HuH-7.5 (cell line): ENCODE measurements at places on chromosomes 5 and 9.

DNA sequence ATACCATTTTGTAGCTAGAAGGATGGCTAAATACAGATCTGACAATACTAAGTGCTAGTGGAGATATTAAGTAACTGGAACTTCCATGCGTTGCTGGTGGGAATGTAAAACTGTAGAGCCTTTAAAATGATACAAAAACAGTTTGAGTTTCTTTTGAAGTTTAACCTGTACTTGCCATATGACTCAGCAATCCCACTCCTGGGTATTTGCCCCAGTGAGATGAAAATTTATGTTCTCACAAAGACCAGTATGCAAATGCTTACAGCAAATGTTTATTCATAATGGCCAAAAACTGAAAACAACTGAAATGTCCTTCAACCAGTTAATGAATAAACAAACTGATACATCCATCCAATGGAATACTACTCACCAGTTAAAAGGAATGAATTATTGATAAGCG is 137.3 kb downstream of the SLC12A2 start:
- DNase-seq = no peak

DNA sequence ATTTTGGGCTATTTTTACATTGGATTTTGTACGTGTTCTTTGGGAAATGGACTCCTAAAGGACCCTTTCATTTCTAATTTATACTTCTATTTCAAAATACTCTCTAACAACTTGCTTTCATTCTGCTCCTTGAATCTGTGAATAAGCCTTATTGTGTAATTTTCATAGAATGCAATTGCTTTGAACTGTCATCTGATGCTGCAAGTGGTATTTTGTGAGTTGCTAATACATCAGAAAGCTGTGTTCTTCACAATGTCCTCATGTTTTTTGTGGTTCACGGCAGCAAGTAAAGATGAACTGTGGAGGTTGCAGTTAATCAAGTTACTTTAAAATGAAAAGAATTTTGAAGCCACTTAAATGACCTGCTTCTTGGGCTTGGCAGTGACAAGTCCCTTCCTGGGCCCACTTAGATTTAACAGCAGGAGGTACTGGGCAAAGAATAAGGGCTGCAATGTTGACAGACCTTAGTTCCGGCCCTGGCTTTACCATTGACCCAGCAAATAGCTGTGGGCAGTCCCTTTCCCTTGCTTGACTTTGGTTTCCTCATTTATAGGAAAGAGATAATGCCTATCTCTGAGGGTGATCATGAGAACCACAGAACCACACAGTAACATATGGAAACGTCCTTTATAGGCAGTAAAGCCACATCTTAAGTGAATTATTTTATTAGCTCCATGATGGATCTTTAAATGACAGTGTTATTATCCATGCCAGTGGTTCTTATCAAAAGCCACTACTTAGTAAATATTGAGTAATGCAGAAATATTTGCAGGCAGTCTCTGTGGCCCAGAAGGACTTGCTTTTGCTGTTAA is 54.8 kb downstream of the IQGAP2 start:
- no peak for DNase-seq

DNA sequence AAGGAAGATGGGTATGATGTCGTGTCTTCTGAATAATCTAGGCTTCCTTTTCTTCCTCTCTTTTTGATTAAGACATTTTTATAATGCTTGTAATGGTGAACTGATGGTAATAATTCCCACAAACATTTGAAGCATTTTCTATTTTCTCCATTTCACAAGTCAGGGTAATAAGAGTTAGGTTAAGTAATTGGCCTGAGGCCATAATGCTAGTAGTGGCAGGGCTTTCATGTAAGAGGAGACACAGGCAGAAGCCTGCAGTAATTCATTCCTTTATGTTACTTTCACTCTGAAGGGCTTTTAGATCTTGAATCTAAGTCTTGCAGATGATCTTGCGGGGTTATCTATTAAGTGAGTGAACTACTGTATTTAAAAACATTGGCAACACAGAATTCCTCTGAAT is 374.9 kb downstream of the MAT2B start:
- DNase-seq = no peak

- DNase-seq = no peak
Observed at GRCh38 chr9:72333709-72334108, 31.3 kb downstream of the ZFAND5 start.

DNA sequence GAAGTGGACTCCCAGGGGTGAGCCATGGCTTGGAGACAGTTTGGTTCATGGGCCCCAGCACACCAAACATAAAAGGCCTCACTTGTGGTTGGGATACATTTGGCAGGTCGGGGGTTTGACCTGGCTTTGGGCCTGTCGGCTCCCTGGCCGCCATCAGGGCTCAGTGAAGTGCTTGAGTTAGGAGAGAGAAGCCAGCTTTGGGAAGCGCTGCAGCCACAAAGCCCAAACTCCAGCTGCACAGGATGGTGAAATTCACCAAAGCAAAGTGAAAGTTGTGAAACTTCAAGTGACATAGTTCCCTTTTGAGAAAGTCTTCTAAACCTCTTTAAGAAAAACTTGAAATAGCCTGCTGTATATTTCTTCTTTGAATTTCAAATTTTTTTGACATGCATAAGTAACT is 27.5 kb downstream of the SLC46A2 start:
- DNase-seq = no peak

DNA sequence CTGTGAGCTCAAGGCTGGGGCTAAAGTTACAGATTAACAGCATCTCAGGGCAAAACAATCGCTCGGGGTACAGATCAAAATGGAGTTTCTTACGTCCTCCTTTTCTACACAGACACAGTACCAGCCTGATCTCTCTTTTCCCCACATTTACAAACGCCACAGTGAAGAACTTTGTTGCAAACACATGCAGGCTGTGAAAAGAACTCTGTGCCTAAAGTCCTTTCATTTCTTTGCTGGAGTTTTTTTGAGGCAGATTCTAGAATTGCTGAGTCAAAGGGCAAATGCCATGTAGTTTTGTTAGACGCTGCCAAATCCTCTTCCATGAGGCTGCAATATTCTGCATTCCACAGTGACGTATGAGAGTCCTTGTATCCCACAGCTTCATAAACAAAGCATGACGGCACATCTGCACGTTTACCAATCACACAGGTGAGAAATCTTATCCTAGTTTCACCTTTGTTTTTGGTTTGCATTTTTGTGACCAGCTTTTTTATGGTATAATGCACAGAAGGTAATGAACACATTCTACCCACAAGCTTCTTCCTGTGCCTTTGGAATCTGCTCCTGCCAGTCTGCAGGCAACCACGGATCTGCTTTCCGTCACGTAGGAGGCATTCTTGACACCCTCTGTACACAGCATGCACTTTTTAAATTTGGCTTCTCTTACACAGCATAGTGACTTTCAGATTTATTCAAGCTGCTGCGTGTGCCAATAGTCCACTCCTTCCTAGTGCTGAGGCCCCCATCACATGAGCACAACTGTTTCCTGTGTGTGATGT is 44.6 kb upstream of the LPCAT1 start:
- DNase-seq = no peak

DNA sequence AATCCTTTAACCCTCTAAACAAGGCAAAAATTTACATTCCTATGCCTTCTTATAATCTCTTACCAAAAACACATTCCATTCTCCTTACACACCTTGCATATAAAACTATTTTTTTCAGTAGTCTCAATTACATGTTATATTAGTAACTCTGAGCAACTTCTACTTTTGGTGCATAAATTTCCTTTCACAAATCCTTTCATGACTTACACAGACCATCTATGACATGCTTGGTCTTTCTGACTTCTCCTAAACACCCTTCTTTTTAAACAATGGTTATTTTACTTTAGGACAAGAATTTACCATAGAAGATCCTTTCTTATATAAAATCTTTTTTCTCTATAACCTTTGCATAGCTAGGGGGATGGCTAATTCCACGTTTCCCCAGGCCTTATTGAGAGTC is 208.0 kb upstream of the ARRDC3 start:
- DNase-seq = no peak

DNA sequence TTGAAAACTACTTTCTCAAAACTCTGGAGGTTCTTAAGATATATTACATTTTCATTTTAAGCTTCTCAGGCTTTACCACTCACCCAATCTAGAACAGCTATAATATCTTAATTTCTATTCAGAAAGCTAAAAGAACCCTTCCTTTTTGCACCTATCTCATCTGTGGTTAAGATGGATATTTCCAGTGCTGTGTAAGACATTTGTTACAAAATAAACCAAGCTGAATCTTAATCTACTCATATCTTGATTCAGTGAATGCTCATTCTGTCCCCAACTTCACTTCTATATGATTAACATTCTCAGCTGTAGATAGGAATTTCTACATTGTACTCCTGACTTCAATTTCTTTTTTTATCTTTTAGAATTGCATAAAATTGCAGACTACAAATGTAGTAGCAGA is 15.0 kb downstream of the ABHD17B start:
- DNase-seq = no peak

- DNase-seq = no peak
Observed at GRCh38 chr9:122080986-122081385, 12.1 kb downstream of the TTLL11 start.

GRCh38 chr9:87864915-87865314 is 17.8 kb upstream of the SPATA31E1 start:
- no peak for DNase-seq

- DNase-seq = no peak
Observed at GRCh38 chr5:142048272-142048671, 35.4 kb upstream of the GNPDA1 start.
